Activated CD4-positive, CD25-positive, alpha-beta regulatory T cell (primary cell): ENCODE measurements at places on chromosomes 11 and 22.

- no peak for DNase-seq
Observed at GRCh38 chr11:111137846-111138245, 107.7 kb upstream of the POU2AF2 start.

DNA sequence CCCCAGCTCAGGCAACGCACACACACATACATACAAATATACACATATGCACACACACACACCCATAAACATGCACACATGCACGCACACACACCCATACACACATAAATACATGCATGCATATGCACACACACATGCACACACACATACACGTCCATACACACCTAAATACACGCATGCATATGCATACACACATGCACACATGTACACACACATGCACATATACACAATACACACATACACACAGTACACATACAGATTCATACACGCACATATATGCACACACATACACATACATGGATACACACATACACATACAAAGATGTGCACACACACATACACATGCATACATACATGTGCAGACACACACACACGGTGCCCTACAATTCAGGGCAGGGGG is 496.6 kb downstream of the TBC1D22A start:
- DNase-seq = no peak

GRCh38 chr11:31141789-31142188 is 227.8 kb downstream of the DCDC1 start:
- DNase-seq = no peak

DNA sequence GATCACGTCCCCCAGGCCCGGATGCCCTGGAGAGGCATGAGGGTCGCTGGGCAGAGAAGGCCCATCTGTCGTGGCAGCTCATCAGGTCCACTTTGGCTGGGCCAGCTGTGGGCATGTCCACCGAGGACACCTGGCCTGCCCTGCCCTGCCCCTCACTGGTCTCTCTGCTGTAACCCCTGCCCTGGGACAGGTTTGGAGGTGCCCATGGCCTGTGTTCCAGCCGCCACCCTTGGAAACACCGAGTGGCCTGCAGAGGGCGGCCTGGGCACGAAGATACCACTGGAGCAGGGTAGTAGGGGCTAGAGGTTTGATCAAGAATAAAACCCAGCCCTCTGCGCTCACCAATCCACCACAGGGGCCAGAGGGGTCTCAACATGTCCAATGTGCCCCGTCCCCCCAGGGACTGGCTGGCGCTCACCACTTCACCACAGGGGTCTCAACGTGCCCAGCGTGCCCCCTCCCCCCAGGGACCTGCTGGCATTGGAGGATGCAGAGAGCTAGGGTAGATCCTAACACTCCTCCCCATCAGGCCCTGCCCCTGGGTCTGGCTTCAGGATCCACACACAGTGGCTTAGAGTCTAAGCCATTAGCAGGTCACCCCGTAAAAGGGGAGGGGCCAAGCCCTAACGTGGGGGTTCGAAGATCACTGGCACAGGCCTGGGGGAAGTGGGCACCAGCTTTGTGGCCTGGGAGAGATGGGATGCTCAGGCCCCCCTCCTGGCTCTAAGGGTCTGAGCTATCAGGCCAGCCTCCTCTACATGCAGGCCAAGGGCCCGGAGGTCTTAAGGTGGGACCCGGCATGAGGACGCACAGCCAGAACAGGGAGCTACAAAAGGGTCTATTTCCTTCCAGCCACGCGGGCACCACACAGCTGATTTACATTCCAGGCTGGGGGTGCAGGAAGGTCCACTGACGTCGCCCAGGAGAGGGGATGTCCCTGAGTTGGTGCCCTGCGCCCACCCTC is 1.3 kb upstream of the HDAC10 start:
- peak; percentile 47 for DNase-seq

DNA sequence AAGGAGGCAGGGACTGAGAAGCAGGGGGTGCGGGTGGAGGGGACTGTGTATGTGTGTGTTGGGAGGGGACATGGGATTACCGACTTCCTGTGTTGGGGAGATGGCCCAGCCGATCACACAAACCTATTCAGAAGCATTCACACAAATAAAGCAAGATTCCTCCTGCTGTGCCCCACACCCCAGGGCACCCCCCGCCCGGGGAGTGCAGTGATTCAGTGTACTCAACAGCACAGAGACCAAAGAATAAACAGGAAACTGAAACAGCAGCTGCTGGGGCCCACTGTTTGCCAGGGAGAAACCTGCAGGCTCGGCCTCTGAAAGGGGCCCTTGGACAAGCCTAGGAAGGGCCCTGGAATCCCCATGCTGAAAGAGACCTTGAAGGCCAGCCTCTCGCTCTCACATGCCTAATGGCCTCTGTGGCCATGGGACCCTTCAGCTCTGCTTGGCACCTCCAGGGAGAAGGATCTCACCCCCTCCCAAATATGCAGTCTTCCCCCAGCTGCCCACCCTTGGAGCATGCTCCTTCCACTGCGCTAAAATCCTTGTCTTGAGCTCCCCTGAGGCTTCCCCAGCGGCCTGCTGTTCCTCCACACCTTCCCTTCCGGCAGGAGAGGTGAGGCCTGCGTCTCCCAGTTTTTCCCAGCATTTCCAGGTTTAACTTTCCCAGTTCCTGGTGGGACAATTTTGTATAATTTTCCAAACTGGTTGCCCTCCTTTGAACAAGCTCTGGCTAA is 72.9 kb downstream of the CSNK2A3 start:
- DNase-seq = no peak

- no peak for DNase-seq
Observed at GRCh38 chr11:17410606-17411379, 22.3 kb upstream of the KCNJ11 start.

DNA sequence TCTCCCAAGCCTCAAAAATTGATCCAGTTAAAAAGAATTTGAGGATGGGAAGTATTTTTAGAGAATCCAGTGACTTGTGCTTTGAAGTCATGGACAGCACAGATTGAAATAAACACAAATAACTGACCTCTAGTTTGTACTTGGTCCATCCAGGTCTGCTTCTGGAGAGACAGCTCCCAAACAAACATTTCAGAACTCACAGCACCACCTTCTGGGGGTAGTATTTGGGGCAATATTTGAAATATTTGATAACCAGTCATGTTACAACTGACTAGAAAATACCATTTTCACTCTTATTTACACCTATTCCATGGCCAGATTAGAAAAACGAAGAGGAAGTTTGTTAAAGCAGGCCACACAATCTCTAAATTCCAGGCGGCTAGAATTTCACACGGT is 56.2 kb downstream of the CTSC start:
- no peak for DNase-seq

DNA sequence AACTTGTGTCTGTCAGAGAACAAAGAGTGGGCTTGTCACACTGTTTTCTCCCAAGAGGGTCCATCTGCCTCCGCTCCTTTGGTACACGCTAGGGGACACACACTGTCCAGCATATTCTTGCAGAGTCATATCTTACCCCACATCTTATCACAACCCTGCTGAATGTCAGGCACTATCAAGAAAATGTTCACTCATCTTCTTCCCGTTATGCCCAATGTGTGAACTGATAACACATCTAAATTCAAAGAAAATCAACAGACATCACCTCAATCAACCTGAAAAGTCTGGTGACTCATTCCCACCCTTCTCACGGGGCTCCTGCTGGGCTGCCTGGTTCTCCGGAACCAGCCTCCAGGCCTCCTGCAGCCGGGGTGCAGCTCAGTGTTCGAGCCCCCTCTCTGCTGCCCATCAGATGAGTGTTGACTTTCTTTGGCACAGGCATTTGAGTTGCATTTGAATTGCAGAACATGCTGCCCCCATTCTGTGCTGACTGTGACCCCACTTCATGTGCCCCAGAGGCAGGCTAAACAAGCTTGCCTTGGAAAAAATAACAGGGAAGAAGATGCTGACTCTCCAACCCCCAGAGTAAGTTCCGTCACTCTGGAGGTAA is 19.4 kb downstream of the GRAP2 start:
- no peak for DNase-seq

- no peak for DNase-seq
Observed at GRCh38 chr11:116731097-116731761, 41.6 kb downstream of the BUD13 start.

DNA sequence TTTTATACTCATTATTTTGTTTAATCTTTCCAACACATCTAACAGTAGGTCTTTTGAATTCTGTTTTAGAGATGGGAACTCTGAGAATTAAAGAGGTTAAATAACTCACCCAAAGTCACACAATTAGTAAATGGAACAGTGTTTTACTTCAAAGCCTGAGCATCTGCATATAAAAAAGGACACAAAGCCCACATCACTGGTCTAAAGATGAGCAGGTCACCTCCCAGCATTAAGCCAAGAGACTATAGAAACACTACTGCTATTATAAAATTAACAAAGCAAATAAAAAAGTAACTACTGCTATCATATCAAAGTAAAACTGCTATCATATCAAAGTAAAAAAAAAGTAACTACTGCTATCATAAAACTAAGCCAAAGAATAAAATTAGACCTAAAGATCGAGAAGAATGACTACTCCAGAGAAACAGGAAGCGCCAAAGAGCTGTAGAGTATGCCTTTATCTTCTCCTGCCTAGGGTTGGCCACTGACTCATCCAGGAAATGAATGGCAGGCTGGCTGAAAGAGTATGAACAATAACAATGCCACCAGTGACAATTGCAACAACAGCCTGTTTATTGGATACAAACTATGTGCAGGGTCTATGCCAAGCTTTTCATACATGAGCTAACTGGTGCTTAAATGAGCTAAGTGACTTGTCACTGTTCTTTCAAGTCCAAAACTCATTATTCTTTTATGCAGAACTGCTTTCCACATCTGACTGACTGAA is 1153.0 kb upstream of the TENM4 start:
- no peak for DNase-seq

DNA sequence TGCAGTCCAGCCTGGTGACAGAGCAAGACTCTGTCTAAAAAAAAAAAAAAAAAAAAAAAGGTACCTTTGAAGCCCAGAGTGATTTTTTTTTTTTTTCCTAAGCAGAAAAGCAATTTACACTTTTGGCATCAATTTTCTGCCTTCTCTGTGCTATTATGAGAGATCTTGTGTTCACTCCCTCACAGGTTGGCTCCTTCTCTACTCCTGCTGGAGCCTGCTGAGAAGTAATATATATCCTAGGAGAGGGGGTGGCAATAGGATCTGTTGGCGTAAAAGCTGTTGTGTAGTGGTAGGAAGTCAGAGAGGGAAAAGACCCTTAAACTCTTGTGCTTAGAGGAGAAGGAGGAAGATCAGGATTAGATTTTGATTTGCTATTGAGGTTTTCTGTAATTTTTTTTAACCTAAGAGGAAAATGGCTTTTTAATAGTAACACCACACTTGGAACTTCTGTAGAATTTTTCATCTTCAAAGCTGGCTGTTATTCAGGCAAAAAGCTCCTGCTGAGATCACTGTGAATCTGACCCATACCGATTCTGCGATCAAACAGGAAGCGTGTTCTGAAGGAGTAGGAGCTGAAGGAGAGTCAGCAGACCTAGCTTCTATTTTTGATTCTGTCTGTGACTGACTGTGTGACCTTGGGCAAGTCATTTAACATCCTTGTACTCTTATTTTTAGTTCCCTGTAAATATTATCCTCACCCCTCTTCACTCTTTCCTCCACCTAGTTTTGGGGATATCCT is 77.7 kb downstream of the TRIM44 start:
- no peak for DNase-seq

- DNase-seq = no peak
Observed at GRCh38 chr11:71101606-71102005, 150.8 kb downstream of the SHANK2 start.

- no peak for DNase-seq
Observed at GRCh38 chr11:14552089-14552488, 31.9 kb upstream of the PSMA1 start.

GRCh38 chr11:62409831-62410230 is 9.0 kb upstream of the SCGB1A1 start:
- no peak for DNase-seq

- DNase-seq = no peak
Observed at GRCh38 chr22:49604732-49605302, 222.9 kb downstream of the BRD1 start.

- no peak for DNase-seq
Observed at GRCh38 chr11:31236143-31236542, 133.4 kb downstream of the DCDC1 start.

GRCh38 chr22:39482768-39483167 is 19.3 kb upstream of the MIEF1 start:
- DNase-seq = no peak

DNA sequence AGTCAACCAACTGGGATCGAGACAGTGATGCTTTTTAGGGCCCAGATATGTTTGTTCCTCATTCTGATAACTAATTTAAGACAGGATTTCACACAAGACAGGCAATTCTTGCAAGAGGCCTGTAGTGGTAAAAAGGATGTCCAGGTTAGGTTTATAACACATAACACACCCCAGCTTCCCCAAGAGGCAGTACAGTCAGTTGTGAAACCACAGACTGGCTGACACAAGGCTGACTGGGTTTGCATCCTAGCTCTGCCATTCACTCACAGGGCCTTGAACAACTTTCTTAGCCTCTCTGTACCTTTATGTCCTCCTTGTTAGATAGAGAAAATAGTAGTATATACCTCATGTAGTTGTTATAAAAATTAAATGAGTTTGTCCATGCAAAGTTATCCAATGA is 55.0 kb upstream of the PTH start:
- DNase-seq = no peak

GRCh38 chr11:92625894-92626293 is 343.6 kb upstream of the MTNR1B start:
- no peak for DNase-seq

DNA sequence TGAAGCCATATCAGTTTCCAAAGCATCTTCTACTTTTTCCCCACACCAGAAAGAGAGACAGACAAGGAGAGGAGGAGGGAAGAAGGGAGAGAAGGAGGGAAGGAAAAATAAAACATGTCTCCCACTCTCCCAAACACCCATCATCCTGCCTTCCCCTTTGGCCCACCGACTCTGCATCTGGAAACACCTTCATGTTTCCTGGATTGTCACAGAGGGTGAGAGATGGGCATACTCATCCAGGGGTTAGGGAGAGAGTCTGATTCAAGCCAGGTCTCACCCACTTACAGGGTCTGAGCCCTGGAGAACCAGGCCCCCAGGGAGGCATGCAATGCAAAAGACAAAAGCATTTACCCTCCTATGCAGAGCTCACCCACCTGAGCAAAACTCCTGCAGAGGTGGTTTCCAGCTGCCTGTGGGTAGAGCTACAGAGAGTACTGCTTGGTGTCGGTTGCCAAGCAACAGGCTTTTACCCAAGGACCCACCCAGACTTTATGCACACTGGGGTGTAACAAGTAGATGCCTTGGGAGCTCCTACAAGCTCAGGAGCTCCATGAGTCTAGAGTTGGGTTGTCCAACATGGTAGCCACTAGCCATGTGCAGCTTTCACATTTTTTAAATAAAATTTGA is 33.4 kb downstream of the MN1 start:
- no peak for DNase-seq
